ENCODE measurements at places on chromosomes 13 and 19.

DNA sequence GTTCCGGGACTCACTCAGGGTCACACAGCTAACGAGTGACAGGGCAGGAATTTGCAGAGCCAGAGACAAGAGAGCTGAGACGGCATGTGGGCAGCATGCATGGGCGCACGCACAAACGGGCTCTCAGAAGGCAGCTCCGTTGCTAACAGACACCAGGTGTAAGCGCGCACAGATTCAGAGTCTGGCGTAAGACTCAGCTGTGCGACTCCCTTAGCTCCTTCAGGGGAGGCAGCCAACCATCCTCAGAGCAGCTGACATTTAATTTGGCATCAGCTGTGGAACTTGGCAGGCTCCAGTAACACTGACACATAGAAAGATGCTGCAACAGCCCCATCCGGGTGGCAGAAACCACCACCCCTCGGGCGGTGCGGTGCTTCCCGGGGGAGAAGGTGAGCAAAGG, 7.5 kb upstream of the TM6SF2 start:
- no peak for DNase-seq

DNA sequence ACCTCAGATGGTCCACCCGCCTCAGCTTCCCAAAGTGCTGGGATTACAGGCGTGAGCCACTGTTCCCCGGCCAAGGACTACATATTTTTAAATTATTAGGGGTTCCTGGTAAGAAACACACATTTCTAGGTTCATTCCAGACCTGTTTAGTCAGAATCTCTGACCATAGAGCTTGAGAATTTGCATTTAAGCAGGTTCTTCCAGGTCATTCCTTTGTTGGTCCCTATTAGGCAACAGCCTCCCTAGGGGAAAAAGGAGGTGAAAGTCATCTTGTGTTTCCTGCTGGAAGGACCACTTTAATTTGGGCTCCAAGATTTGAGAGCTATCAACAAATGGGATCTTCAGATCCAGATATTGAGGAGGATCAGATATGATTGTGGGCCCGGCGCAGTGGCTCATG, 16.3 kb downstream of the S1PR2 start:
- DNase-seq = no peak

- DNase-seq = no peak
Observed at GRCh38 chr13:61350341-61350740, 65.3 kb downstream of the PCDH20 start.

- DNase-seq = no peak
Observed at GRCh38 chr19:23999821-24000610, 85.3 kb downstream of the ZNF726 start.

GRCh38 chr13:62113179-62113578, 697.5 kb upstream of the PCDH20 start:
- DNase-seq = no peak

DNA sequence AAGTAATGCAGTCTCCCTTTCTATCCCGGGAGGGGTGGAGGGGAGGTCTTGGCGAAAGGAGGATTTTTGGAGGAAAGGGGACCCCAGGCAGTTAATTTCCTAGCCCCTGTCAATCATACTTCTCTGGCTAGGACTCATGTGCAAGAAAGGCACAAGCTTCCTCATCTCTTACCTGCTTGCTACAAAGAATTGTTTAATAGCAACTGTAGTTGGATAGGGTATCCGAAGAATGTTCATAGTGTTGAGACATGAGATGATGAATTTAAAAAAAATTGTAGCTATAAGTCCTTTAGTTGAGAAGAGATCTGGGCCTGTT, 525 bp downstream of the BORA start:
- DNase-seq = peak; percentile 18

Measured in hematopoietic multipotent progenitor cell treated with erythropoietin and hydrocortisone succinate and interleukin-3 and kit ligand, for 6 days (in vitro differentiated cells).